GM04503 (cell line): ENCODE measurements at places on chromosomes 5 and 9.

DNA sequence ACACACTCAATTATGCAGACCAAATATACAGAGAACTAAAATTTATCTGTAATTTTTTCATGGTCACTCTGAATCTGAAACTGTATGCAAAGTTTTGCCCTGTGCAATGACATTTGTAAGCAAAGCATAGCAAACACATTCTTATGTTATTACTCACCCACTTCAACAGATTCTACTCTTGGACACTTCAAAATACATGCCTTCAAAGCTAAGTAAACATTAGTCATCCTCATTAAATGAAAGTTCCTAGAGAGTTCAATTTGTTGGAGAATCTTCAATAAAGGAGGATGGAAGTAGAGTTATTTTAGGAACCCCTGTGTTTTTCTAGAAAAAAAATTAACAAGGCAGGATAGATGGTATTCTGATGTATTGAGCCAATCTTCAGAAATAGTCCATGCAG is 639.7 kb upstream of the C9orf72 start:
- peak; percentile 13 for DNase-seq

DNA sequence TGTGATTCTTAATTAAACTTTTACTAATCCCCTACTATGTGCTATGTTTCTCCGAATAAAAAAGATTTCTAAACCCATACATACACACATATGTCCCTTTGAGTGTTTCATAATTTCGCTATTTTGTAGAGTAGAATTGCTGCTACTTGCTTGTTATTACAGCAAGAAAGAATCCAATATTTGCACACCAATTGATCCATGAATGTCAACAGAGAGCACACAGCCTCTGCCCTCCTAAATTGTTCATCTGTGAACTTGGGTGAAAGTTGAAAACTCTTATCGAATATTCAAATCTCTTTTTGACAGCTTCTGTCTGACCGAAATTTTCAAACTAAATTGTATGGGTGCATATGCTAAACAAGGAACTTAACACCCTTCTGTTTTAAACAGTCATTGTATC is 83.4 kb upstream of the RASEF start:
- DNase-seq = no peak

- no peak for DNase-seq
These were observed 294.9 kb downstream of the MED10 start for GRCh38 chr5:6083311-6083978.

- no peak for DNase-seq
These were observed 113.0 kb downstream of the UGCG start for GRCh38 chr9:112009656-112010055.

DNA sequence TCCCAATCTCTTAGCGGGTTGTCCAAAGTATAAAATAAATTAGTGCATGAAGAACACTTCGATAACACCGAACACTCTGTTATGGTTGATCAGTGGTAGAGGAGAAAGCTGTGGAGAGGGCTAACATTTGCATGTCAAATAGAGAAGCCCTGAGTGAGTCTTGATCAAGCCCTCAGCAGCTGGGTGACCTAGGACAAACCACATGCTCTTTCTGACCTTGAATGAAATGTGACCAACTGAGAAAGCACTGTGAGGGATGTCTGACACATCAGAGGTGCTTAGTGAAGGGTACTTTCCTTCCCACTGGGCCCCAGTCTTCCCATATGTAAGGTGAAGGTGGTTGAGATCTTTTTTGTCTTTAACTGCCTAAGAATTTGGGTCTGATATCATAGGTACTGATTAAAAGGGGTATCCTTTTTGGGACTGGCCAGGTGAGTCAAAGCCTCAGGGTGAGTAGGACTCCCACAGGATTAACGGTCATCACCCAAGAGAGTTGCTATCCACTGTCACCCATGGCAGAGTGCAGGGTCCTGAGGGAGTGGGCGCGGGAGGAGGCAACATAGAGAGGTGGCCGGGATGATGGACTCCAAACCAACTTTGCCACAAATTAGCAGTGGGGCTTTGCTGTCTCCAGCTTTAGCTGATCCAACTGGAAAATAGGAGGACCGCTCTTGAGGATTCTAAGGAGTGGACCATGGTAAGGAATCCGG is 53.5 kb downstream of the KIF4B start:
- no peak for DNase-seq

- no peak for DNase-seq
These were observed 258.3 kb downstream of the CWC27 start for GRCh38 chr5:65026816-65027548.

DNA sequence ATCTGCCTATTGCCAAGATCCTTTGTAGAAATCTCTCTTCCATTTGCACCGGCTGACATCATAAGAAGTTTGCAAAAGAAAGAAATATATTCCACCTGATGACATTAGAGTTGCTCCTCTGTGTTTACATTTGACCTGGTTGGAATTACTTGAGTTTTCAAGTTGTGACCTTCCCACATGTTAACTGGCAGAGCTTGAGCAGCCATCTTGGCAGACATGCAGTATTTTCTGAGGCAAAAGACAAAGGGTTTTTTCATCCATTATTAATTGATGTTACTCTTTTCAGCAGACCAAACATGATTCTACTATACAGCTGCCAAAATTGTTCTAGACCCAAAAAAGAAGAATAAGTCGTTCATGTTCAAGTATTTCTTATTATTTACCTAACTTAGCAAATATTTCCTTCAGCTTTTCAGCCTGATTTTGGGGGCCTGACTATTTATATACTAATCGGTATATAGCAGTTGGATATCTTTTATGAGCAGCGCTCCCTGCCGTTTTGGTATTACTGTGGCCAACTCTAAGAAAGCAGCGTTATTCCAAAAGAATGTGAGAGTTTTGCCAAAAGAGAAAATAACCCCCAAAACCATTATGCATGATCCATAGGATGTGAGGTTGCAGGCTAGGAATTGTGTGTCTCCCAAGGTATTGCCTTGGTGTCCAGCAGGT is 212.9 kb downstream of the PBX3 start:
- DNase-seq = no peak

DNA sequence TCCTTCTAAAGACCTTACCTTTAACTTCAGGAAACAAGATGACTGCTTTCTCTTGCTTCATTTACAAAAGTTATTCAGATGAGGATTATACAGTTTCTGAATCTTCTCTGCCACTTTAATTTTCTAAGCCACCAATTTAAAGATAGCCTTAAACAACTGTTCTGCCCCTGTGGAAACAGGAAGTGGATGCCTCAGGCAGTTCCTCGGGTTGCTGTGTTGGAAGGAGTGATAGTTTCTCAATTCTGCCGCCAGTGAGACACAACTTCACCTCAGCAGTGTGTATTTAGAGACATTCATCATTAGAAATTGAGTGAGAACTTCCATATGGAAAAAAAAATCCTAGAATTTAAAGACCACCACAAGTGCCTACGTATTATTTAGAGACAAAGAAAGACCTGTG is 475.1 kb upstream of the WWC1 start:
- no peak for DNase-seq

GRCh38 chr5:14920121-14920520 is 48.5 kb upstream of the ANKH start:
- DNase-seq = no peak

- DNase-seq = no peak
These were observed 226.3 kb downstream of the DEPDC1B start for GRCh38 chr5:60473654-60474053.

GRCh38 chr5:1208221-1208742 is 6.9 kb downstream of the SLC6A19 start:
- no peak for DNase-seq

DNA sequence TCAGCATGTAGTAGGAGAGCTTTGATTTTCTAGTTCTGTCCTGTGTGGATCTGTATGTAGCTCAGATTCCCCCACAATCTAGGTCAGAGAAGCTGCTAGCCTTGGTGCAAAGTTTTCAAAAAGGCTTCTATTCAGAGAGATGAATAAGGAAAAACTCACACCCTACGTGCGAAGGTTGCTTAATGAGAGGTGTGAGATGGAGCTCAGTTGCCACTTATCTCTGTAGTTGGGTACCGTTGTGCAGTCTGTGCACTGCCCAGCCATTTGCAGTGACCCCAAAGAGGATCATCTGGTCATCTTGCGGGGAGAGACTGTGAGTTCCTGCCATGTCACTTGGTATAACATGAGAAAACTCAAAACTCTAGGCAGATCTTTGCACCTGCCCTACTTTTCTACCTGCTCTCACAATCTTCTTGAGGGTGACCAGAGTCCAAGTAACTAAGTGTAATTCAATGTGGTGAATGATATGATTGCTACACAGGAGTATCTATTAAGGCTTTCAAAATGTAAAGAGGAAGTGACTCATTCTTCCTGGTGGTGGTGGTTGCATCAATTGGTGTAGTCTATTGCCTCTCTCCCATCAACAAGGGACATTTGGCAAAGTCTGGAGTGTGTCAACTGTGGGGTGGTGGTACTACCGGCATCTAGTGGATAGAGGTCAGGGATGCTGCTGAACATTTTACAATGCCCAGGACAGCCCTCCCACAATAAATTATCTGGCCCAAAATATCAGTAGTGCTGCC is 65.2 kb downstream of the TMC1 start:
- DNase-seq = peak; percentile 76

DNA sequence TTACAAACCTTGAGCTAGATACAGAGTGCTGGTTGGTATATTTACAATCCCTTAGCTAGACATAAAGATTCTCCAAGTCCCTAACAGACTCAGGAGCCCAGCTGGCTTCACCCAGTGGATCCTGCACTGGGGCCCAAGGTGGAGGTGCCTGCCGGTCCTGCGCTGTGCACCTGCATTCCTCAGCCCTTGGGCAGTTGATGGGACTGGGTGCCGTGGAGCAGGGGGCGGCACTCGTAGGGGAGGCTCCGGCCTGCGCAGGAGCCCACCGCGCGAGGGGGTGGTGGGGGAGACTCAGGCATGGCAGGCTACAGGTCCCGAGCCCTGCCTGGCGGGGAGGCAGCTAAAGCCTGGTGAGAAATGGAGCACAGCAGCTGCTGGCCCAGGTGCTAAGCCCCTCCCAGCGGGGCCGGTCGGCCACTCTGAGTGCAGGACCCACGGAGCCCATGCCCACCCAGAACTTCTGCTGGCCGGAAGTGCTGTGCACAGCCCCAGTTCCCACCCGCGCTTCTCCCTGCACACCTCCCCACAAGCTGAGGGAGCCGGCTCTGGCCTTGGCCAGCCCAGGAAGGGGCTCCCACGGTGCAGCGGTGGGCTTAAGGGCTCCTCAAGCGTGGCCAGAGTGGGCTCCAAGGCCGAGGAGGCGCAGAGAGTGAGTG is 1464.7 kb downstream of the EFNA5 start:
- DNase-seq = no peak

GRCh38 chr5:113005454-113005853 is 28.9 kb downstream of the DCP2 start:
- DNase-seq = no peak

DNA sequence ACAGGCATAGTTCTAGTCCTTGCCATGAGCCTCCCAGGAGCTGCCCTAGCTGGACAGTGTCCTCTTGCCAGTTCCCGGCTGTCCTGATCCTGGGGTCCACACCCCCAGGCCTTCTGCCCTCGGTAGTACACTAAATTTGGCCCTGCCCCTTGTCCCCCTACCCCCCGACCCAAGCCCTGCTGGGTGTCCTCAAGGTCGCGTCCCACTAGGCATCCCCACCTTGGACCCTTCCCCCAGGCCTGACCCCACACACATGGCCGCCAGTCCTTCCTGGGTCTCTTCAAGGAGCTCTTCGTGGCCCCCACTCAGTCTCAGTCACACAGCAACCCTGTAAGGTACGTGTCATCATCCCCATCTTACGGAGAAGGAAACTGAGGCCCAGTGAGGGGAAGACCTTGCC is 40.0 kb upstream of the PHYKPL start:
- no peak for DNase-seq

GRCh38 chr5:168209244-168209995 is 82.0 kb upstream of the WWC1 start:
- no peak for DNase-seq

DNA sequence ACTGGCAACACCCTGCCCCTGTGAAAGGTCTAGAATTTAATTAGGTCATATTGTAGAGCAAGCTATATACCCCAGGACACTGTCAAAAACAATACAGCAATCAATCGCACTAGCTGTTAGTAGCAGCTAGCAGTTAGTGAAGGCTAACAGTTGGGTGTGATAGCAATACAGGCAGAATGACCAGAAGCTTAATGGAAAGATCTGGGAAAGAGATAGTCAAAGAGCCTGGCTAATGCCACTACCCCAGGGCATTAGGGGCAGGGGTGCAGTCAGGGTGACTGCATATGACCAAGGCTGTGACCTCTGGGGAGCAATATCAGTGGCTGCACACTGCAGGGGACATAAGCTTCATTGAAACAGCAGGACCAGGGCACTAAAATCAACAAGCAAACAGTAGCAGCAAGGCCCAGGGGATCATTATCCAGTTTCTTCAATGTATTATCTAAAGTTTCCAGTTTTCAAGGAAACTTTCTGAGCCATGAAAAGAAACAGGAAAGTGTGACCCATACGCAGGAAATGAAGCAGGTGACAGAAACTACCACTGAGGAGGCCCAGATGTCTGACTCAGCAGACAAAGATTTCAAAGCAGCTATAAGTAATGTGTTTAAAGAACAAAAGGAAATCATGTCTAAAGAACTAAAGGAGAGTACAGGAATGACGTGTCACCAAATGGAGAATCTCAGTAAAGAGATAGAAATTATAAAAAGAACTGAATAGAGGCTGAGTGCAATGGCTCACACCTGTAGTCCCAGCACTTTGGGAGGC is 82.4 kb downstream of the ZNF354C start:
- peak; percentile 29 for DNase-seq

- no peak for DNase-seq
These were observed 132.8 kb downstream of the MACROH2A1 start for GRCh38 chr5:135266303-135266635.

- no peak for DNase-seq
These were observed 252.7 kb downstream of the EFNA5 start for GRCh38 chr5:107418071-107418470.

DNA sequence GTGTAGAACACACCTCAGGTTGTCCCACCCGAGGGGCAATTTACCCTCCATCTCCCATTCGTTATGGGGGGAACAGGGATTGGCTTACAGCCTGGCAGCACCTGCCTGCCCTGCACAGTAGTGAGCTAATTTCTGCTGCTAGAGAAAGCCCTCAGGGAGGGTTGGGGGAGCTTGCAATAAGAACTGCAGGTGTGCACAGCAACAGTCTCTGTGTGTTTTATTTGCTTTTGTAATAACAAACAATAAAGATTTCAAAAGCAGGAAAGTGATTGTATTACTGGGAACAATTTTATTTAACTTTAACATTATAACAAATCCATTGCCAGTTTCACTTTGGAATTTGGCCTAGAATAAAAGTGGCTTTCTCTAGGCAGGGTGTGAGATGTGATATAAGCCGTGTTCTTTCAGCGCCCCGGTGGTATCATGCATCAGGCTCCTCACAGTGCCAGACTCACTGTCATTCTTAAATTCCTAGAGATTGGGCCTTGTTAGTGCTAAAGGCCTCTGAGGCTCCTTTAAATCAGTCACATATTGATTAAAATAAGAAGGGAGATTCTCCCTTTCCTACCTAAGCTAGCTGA is 81.1 kb downstream of the RMI1 start:
- DNase-seq = no peak
